Liver (tissue), 10 donors: ENCODE measurements at places on chromosomes 3 and 15.

- DNase-seq, result no peak
Observed at GRCh38 chr3:186217820-186218164, 108.9 kb upstream of the ETV5 start.

- DNase-seq, result no peak
Observed at GRCh38 chr3:23709987-23710386, 95.8 kb upstream of the UBE2E1 start.

DNA sequence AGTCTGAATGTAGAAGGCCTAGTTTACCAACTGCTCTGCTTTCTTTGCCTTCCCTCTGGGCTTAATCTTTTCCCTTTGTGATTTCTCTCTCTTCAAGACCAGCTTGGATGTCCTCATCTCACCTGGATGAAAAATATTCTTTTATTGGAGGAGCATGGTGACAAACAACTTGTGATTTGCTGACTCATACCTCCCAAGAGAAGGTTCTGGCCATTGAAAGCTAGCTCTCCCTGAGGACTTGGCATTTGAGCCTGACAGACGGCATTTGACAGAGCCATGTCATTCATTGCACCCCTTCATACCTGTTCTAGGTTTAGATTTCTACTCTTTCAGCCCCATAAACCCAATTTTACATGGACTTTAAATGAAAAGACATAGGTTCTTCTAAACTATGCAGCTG is 33.3 kb downstream of the ATG7 start:
- DNase-seq, result no peak

DNA sequence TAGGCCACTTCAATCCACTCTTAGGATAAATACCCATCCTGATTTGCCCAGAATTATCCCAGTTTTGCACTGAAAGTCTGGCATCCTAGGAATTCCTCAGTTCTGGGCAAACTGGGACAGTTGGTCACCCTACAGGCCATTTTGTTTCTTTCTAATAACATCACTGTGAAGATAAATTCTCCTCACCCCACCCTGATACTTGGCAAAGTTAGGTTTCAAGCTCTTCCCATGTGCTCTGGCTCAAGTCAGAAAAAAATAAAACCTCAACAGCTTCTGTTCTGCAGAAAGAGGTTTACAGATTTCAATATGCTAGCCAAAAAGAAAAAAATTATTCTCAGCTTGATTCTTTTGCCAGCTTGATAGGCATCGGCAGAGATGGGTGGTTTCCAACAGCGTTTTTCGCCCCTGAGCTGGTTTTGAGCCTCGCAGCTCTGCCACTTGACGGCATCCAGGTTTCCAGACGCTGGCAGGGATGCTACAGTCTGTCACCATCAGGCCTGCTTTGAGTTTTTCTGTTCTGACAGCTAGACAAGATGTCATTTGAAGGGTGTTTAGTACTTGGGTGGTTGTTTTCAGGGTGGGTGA is 171.4 kb downstream of the SSR3 start:
- DNase-seq, result no peak

- DNase-seq, result no peak
Observed at GRCh38 chr15:68821190-68821840, 620 bp upstream of the ANP32A start.

- no peak for DNase-seq
Observed at GRCh38 chr3:136247855-136248590, 2.1 kb upstream of the PCCB start.
